Fibroblast of lung (primary cell): ENCODE measurements at places on chromosomes 5 and 9.
A peak's percentile ranks its signal among the peaks of the same experiment; 100 is the strongest.

DNA sequence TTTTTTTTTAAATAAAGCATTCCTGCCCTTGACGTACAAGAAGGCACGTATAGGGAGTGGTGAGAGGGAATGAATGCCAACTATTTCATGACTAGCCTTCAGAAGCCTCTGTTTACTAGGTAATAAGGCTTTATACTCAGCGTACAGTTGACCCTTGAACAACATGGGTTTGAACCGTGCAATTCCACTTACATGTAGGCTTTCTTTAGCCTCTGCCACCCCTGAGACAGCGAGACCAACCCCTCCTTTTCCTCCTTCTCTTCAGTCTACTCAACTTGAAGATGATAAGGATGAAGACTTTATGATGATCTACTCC, 22.5 kb downstream of the CDC42SE2 start:
- no peak for DNase-seq

GRCh38 chr9:136558373-136558772, 12.5 kb upstream of the NOTCH1 start:
- DNase-seq: no peak

DNA sequence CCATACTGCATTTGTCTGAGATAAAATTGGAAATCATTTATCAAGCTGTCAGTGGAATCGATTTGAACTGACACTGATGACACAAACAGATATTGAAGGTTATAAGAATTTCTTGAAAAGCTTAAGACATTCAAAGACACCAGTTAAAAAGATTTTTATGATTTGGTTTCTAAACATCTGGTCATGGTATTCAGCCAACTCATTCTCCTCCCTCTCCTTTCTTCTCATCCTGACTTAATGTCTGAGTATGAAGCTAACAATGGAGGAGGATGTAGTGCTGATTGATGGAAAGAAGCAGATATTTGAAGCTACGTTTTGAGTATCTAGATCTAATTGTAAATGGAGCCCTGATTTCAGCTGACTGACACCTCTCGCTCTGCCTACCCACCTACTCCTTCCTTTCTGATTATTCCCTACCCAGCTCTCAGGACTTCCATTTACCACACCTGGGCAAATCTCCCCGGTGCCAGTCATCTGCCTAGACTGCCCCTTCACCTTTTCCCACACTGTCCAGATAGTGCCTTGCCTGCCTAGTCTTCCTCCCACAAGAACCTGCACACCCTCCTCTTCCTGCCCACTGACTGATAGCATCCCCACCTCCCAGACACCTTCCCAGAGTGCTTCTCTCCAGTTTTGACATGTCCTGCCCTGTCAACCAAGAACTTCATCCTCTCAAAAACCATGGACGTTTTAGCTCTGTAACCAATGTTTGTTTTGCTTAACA, 20.7 kb upstream of the LIFR start:
- no peak for DNase-seq

DNA sequence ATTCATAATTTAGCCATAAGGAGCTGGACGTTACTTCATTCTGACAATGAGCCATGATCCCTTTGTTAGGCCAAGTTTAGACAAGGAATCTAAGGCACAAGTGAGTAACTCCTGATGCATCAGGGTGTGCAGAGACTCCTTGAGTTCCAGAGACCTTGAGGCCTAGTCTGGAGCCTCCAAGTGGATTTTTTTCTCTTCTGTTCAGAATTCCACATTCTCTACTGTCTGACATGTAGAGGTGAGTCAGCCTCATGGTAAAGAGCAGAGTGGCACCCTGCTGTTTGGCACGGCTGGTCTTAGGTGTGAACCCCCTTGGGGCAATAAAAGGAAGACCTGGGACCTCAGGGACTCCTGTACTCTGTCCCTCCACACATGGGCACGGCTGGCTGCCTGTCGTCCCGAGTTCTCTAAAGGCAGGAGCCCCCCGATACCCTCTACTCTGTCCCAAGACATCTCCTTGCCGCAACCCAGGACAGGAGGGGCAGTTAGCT, 22.0 kb upstream of the TGFBI start:
- peak; percentile 99 for DNase-seq

GRCh38 chr9:96219026-96219899, 82.7 kb downstream of the HSD17B3 start:
- peak; percentile 12 for DNase-seq

DNA sequence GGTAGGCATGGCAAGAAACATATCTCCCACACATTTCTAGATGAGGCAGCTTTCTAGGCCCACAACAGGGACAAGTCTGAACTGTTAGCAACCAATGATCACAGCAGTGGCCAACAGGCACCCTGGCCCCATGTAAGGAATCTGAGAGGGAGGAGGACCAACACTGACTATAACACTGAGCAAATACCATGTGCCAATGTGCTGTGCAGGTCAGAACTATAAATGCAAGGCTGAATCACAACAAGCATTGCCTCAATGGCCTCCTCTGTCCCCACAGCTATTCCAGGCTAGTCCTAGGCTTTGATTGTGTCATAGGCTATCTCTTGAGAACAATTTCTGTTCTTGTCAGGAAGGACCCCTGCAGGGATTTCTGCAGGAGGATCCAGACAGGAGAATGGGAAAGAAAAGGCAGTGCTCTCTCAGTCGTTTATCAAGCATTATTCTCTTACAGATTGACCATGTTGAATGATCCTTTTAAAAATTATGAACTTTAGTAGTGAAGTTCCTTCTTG, 221.2 kb downstream of the TLE1 start:
- DNase-seq: no peak

DNA sequence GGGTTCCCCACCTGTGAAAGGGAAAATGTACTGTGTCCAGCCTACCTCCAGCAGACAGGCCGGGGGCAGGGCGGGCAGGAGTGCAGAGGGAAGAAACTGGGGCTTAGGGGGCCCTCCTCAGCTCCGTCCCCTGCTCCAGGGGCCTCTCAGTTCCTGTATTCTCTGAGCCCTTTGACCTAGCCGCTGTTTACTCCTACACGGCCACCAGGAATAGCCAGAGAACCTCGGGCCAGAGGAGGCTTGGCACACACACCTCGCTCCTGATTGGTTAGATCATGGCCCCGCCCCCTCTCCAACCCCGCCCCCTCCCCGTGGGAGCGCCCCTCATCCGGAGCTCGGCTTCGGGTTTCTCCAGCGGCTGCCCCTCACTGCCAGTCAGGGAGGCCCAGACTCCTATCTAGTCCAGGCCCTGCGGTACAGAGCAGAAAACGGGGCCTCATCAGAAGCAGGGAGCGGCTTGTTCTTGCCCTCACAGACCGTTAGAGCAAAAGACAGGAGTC, 2.2 kb downstream of the ST6GALNAC6 start:
- DNase-seq: peak; percentile 90

DNA sequence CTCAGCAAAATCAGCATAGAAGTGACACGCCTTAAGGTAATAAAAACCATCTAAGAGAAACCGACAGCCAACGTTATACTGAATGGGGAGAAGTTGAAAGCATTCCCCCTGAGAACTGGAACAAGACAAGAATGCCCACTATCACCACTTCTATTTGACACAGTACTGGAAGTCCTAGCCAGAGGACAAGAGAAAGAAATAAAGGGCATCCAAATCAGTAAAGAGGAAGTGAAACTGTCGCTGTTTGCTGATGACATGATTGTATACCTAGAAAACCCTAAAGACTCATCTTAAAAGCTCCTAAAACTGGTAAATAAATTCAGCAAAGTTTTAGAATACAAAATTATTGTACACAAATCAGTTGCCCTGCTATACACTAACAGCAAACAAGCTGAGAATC, 393.3 kb downstream of the KIF4B start:
- DNase-seq: no peak

- DNase-seq: peak; percentile 8
Observed at GRCh38 chr9:110338143-110338542, 480 bp upstream of the TXNDC8 start.

DNA sequence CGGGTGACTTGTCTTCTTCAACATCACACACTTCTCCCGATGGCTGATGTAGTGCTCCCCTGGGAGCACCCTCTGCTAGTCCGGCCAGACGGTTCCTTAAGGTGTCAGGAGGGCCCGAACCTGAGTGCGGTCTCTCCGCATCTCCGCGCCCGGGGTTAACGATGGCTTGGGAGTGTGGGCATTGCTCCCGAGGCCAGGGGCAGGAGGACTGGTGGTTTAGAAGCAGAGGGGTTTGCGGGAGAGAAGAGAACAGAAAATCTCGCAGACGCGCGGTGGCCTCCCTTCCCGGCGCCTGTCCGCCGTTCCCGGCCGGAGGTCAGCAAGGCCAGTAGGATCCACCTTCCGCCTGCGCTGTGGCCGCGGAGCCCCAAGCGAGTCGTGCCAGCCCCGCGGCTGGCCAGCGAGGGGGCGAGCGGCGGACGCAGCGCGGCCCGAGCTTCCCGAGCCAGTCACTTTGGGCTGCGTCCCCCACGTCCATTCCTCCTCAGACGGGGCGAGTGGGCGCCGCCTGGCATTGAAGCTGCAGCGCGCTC, 700 bp downstream of the CDO1 start:
- no peak for DNase-seq

- DNase-seq: no peak
Observed at GRCh38 chr5:177350776-177351391, 584 bp downstream of the LMAN2 start.

- DNase-seq: peak; percentile 11
Observed at GRCh38 chr5:35438786-35439185, 178.9 kb upstream of the SPEF2 start.

- no peak for DNase-seq
Observed at GRCh38 chr5:163567811-163568210, 62.4 kb downstream of the MAT2B start.

- no peak for DNase-seq
Observed at GRCh38 chr5:62778316-62779009, 199.8 kb downstream of the LRRC70 start.

DNA sequence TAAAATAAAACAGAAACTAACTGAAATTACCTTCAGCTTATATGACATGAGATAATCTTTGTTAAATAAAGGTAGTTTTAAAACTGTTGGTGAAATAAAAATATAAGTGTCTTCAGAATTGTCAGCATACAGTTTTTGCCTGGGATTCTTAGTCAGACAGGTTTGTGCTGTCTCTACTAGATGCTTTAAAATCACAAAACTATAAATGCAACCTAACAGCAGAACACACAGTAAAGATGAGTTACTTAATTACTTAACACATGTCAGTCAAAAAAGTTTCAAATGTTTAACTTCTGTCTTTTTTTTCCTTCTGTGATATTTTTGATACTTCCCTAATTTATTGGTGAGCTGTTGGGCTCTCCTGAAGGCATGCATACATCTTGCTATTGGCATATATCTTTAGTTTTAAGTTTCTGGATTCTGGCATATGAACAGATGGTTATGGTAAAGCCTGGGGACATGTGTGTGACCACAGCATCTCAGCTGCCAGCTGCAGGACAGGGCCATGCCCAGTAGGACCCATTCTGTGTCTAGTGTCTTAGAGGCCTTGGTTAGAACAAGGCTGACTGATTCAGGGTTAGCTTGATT, 231.1 kb upstream of the NUDT12 start:
- no peak for DNase-seq

- DNase-seq: no peak
Observed at GRCh38 chr9:90832261-90832660, 30.6 kb downstream of the SYK start.

GRCh38 chr5:60504342-60504741, 195.6 kb downstream of the DEPDC1B start:
- DNase-seq: no peak

DNA sequence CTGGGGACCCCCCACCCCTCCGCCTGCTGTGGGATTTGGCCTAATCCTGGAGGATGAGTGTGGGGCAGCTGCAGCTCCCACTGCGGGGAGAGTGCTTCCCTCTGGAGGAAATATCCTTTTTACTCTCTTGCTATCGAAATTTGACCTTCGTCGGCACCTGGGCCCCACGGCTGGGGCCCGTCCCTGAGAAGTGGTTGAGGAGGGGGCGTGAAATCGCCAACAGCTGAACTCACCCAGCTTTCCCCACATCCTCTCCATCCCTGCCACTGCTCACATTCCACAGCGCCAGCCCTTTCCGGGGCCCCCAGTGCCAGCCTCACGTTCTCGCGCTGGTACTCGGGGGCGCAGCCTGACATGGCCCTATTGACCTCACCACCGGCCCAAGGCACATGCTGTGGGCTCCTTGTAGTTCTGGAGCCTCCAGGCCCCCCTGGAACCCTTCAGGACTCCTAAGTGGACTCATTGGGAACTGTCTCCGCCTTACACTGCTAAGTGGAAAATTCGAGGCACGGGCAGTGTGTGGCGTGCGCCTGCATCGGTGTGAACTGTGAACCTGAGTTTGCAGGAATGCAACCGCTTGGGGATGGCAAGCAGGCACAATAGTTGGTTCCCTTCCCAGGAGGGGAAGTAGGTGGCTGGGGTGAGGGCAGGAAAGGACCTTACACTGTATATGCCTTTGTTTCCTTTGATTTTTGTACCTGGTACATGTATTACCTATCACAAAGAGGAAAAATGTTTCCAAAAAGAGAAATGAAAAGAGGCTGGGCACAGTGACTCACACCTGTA, 19.2 kb downstream of the FGFR4 start:
- no peak for DNase-seq

- peak; percentile 84 for DNase-seq
Observed at GRCh38 chr9:419571-420171, 205.0 kb downstream of the DOCK8 start.
